ENCODE measurements at places on chromosomes 11 and 22.

DNA sequence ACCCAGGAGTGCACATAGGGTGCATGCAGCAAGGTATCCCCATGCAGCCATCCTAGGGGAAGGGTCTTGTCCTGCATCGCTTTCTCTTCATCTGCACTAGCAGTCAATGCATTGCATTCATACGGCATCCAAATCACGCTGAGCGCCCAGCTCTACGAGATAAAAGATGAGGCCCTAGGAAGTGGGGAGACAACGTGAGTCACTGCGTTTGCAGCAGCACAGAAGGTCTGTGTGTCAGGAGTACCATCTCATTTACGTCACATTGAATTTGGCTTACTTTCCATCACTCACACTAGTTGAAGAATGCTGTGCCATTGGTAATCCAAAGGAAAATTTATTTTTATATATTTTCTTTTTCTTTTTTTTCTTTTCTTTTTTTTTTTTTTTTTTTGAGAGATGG lies 2.5 kb upstream of the ST14 start:
- no peak for DNase-seq

GRCh38 chr22:41217553-41218157 lies 12.5 kb downstream of the L3MBTL2 start:
- peak; percentile 86 for DNase-seq

DNA sequence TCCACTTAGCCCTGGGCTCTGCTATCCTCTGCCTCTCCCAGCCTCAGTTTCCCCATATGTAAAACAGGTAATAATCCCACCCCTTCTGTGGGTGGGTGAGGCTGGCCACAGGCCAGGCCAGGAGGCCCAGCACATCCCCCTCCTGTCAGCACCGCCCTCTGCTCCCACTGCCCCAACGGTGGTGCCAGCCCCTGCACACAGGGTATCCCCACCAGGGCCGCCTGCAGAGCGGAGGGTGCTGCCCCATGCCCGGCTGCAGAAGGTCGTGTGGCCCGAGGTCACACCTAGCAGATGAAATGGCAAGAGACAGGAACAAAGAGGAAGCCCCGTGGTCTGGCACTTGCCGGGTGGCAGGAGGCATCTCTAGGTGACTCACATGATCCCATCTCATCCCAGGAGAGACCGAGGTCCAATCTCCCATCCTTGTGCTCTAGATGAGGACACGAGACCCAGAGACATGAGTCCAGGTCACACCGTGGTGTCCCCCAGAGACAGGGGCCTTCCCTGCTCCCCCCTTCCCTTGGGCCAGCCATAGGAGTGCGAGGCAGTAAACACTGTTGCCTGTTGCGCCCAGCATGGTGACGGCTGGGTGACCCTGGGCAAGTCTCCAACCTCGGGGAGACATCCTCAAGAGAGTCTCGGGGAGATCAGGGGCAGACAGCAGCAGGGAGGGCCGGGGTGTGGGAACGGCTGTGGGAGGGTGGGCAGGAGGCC lies 27.2 kb upstream of the PPARA start:
- DNase-seq, result no peak

DNA sequence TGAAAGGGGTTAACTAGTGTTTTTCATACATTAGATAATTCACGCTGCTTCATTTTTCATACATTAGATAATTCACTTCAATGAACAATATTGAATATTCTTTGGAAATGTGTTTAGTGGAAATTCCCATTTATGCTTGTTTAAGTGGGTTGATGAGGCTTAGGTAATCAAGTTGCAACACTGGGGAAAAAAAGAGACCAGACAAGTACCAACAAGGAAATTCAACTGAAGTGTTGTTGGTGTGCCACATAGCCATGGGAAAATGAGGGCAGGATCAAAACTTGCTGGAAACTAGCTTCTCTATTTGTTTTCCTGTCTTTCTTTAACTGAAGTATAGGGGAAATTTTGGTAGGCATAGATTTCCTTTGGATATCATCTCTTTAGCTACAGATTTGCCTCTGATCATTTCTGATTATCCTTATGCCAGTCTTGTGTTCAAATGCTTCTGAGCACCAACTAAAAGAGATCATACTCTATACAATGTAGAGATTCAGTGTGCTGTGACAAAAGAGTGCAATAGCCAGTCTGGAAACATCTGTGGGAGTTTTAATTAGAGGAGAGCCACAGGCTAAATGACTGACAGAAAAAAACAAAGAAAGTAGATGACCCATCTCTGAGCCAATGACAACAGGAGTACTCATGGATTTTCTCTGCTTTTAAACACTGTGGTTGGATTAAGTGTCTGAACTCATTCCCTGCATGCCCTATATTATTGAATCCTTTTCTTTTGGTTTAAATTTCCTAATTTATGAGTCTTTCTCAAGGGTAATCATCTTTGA lies 67.6 kb upstream of the CTSC start:
- DNase-seq, result peak; percentile 14

DNA sequence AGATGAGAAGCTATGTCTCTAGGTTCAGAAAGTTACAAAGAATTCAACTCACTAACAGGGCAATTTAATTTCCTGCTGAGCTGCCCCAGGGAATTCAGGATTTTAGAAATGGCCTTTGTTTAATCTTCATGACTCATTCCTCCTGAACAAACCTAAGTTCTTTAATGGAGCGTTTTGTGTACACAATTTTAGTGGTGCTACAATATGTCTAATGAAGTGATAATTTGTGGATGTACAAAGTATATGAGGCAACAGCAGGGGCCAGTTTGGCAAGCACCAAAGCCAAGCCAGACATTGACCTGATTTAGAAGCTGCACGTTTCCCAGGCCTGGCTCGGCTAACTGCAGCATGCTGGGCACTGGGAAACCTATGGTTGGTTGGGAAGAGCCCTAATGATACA lies 34.4 kb upstream of the HEPHL1 start:
- peak; percentile 90 for DNase-seq

GRCh38 chr22:34834059-34834458 lies 231.9 kb upstream of the ISX start:
- no peak for DNase-seq

DNA sequence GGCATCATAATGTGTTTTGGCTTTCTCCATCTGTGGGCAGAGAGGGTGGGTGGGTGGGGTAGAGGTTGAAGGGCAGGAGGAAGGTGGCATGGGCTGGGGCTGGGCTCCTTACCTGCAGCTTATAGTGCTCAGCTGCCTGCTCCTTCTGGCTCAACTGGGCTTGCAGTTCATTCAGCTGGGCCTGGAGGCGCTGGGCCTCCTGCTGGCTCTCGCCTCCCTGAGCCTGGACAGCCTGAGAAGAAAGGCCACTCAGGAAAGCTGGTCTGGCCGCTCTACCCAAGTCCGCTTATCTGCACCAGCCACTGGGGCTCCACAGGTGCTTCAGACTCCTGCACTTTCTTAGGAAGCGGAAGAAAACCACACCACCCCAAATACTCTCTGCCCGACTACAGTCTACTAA lies 10.4 kb downstream of the IL18BP start:
- no peak for DNase-seq

DNA sequence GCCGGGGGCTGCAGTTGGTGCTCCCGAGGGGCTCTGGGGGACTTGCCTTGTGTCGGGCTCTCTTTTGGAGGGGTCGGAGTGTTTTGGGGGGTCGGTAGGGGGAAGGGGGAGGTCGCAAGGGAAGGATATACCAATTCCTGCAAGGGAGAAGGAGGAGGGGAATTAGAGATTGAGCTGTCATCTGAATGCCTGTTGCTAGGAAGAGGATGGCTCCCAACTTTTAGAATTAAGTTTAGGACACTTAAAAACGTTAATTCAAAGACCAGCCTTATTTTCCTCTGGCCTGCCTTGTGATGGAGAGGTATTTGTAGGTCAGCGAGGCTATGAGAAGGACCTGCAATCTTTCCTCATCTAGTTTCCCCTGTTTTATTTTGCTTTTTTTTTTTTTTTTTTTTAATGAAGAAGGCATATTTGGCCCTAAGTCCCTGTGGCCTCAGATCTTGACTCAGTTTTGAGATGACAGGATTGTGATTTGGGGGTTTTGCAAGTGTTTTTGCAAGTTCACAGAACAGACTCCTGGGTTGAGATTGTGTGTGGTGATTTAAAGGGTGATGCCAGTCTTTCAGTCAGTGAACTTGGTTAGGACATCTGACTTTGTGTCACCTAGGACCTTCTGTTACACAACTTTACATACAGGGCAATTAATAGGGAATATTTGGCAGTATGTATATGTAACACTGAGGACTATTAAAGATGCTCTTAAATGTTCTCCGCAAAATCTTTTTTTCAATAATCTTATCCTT lies 672 bp downstream of the TMEM135 start:
- peak; percentile 51 for DNase-seq

DNA sequence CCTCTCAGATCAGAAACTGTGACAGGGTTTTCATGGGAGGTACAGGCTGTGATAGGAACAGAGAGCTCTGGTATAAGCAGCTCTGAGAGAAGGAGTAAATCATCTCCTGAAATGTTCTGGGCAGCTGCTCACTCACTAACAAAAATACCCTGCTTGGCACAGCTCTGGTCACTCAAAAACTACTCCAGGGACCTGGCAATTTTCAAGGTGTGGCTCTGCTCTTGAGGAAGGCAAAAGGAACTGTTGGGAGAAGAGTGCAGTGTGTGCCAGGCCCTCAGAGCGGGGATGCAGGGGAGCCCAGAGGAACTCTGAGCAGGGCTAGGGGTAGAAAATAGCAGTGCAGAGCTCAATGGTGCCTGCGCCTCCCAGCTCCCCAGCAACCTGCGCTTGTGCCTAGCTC lies 180.5 kb upstream of the ZBED5 start:
- DNase-seq, result no peak

GRCh38 chr22:17258015-17258787 lies 39.0 kb upstream of the ADA2 start:
- peak; percentile 96 for DNase-seq

- peak; percentile 20 for DNase-seq
Measured at GRCh38 chr11:14981507-14981906, 9.4 kb upstream of the CALCA start.

DNA sequence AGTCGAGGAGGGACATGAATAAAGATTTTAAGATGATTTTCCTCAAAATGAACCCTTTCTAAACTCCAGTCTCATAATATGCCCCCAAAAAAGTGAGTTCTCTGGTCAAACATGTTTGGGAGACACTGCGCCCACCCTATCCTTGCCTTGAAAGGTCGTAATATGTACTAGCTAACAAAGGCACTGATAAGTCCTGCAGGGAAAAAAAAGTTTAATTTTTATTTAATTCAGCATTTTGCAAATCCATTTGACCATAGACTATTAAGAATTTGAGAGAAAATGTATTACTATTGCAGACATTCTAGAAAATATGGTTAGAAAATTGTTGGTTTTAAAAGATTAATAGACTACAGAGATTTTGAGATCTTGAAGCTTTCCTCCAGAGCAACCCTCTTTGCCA lies 120.6 kb upstream of the ASPHD2 start:
- DNase-seq, result no peak

- no peak for DNase-seq
Measured at GRCh38 chr11:21892736-21893564, 299.9 kb upstream of the ANO5 start.

GRCh38 chr11:63871962-63872799 lies 33.3 kb downstream of the MARK2 start:
- DNase-seq, result peak; percentile 89

- DNase-seq, result no peak
Measured at GRCh38 chr11:1498262-1498661, 11.7 kb upstream of the MOB2 start.

DNA sequence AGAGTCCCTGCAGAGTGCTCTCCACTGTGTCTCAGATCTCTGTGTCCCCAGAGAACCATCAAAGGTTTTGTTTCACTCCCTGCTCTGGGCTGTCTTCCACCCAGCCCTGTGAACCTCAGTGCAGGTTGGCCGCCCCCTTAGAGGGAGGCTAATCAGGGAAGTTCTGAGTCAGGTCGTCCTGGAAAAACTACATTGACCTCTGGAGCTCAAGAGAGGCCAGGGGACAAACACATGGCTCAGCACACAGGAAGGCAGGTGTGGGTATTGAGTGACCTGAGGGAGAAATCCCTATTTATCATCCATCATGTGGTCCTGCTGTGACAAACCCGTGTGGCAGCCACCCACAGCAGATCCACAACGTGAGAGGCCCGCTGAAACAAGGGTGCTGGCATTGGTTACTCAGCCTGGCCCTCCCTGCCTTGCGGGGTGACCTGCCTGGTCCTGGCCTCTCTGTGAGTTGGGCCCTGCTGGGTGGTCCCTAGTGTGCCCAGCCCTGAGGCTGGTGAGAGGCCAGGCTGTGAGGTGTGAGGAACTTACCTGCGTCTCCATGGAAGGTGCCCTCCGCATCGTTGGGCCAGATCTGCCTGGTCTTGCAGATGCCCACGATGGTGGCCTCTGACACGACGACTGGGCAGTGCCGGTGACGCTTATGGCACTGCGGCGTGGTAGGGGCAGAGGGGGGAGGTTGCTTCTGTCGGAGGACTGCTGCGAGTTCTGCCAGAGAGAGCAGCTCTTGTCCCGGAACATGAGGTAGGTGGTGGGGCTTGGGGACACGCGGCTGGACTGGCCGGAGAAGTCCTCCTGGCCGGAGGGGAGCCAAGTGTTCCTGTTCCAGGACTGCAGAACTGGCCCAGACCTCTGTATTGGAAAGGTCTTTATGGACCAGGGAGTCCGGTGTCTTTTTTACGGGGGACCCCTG lies 669 bp upstream of the BCR start:
- peak; percentile 74 for DNase-seq

- peak; percentile 36 for DNase-seq
Measured at GRCh38 chr11:91173701-91174100, 950.9 kb upstream of the CHORDC1 start.

DNA sequence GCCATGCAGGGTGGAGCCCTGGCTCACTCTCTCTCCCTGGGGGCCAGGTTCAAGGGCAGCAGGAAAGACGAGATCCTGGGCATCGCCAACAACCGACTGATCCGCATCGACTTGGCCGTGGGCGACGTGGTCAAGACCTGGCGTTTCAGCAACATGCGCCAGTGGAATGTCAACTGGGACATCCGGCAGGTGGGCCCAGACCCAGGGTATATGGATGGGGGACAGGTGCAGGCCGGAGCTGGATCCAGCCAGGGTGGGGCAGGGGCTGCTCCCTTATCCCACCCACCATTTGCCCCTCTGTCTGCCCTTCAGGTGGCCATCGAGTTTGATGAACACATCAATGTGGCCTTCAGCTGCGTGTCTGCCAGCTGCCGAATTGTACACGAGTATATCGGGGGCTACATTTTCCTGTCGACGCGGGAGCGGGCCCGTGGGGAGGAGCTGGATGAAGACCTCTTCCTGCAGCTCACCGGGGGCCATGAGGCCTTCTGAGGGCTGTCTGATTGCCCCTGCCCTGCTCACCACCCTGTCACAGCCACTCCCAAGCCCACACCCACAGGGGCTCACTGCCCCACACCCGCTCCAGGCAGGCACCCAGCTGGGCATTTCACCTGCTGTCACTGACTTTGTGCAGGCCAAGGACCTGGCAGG lies 2.9 kb downstream of the TRPT1 start:
- no peak for DNase-seq

GRCh38 chr11:7574491-7575130 lies 60.8 kb downstream of the PPFIBP2 start:
- peak; percentile 24 for DNase-seq

- no peak for DNase-seq
Measured at GRCh38 chr11:37109286-37109585, 511.2 kb upstream of the RAG2 start.

GRCh38 chr22:50674606-50675552 lies 2.3 kb downstream of the SHANK3 start:
- peak; percentile 81 for DNase-seq

GRCh38 chr22:39114112-39114511 lies 17.1 kb downstream of the APOBEC3H start:
- DNase-seq, result no peak
